Stimulated activated naive B cell treated with anti-CD40 and anti-IgM and Interleukin-4, amounts not matched to agents 10 μg/mL and 1 μg/mL and 100 μg/mL, for 72 hours (primary cell): ENCODE measurements at places on chromosomes 5 and 9.

DNA sequence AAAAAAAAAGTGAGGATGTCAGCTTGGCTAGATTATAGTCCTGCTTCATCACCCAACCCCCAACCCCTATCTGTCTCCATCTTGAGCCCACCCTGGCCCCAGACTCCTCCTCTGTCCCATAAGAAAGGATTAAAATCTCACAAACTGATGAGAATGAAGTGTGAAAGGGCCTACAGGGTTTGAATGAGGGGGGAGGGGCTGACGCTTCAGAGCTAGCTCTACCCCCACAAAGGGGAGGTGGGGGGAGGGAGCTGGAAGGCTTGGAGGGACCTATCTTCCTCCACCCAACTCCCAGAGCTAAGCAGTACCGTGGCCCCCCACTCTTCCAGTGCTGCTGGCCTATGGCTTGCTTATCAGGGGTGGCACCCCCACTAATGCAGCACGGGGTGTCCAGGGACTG is 43.7 kb upstream of the HAND1 start:
- no peak for DNase-seq

- peak; percentile 9 for DNase-seq
Observed at GRCh38 chr5:54469622-54470021, 14.1 kb downstream of the HSPB3 start.

DNA sequence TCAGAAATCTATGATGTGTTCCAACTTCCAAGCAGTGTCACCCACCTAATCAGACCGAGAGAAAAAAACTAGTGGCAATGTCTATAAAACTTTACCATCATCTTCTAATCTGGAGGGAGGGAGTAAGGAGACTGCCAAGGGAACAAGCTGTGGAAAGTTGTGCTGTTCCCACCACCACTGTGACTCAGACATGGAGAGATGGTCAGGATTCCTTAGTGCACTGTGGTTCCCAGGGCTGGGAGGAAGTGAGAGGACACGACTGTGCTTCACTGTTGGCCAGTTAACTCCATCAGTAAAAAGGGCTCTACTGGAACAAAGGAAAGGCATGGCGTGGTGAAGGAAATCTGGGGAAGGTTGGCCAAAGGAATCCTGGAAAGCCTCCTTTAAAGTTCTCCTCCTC is 18.8 kb downstream of the TICAM2 start:
- no peak for DNase-seq

GRCh38 chr9:19085295-19085694 is 17.4 kb downstream of the HAUS6 start:
- DNase-seq, result no peak

- DNase-seq, result no peak
Observed at GRCh38 chr5:181127907-181128626, 2.9 kb downstream of the OR2V1 start.

- peak; percentile 31 for DNase-seq
Observed at GRCh38 chr5:87120518-87121303, 147.0 kb upstream of the RASA1 start.

DNA sequence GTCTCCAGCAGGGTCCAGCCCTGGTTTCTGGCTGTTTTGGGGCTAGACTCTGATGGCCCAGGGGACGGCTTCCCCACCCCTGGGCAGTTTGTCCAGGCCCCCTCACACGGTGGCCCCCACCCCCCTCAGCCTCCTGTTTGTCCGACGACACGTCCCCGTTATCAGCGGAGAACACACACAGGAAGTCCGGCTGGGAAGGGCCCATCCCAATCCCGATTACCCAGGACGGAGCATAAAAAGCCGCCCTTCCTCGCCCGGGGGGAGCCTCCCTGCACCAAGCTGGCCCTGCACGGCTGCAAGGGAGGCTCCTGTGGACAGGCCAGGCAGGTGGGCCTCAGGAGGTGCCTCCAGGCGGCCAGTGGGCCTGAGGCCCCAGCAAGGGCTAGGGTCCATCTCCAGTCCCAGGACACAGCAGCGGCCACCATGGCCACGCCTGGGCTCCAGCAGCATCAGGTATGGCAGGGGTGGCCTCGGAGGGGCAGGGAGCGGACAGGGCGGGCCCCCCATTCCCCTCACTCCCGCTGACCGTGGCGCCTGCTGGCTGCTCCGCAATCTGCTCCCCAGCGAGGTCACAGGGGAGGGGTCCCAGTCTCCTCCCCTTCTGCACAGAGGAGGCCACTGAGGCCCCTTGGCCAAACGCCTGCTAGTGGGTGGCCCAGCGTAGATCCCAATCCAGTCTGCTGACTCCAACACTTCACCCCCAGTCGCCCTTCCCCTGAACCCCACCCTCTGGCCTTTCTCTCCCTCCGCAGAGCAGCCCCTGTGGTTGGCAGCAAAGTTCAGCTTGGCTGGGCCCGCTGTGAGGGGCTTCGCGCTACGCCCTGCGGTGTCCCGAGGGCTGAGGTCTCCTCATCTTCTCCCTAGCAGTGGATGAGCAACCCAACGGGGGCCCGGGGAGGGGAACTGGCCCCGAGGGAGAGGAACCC is at the start of gene EGFL7:
Gene EGFL7 (plus strand): TSS at position 261 of the 926 bp plus-strand sequence. CDS start 5,367 bp downstream, outside the sequence.
- no peak for DNase-seq

- no peak for DNase-seq
Observed at GRCh38 chr5:78621291-78621738, 27.3 kb downstream of the LHFPL2 start.

GRCh38 chr5:127375544-127376091 is 85.0 kb downstream of the MEGF10 start:
- DNase-seq, result no peak

- DNase-seq, result no peak
Observed at GRCh38 chr5:60533789-60534188, 166.2 kb downstream of the DEPDC1B start.

- peak; percentile 33 for DNase-seq
Observed at GRCh38 chr5:171419688-171420430, 412 bp downstream of the FGF18 start.

DNA sequence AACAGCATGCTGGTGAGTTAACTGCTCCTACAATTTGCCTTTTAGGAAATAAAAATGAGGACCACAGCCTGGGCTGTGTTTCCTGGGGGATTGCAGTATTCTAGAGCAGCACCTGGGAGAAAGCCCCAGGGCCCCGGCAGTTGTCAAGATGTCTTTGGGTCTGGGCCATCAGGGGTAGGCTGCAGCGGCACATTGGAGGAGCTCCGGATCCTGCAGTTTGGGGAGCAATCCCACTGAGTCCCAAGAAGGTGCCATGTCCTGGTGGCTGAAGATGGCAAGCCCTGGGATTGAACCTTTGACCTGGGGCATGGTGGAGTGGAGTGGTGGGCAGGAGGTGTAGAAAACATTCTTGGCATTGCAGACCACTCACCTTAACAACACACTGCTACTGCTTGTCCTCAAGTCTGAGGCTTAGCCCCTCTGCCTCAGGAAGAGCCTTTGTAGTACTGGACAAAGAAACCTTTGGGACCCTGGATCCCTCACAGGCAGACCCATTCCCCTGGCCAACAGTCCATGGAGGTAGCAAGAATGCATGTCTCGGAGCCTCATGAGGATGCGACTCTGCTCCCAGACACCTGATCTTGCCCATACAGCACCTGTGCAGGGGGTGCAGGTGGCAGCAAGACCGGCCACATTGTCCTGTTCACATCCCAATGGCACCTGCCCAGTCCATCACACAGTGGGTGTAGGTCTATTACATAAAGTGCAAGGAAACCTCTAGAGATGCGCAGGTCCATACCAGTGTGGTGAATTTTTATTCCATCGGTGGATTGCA is 159.1 kb upstream of the IRX2 start:
- no peak for DNase-seq

DNA sequence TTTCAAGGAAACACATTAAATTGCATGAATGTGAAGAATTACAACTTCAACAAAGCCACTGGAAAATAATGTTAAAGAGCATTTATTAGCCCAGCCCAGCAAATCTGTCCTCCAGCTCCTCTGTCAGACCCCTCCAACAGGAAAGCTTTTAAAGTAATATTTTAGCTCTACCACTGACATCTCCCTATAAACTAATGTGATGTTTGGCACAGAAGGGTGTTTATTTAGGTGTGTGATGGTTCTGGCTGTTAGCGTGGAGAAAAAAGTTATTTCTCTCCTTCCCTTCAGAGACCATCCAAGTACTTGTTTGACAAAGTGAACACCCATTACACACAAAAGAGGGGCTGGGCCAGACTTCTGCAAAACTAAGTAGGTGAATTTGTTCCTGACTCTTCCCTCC is 111.9 kb upstream of the TARS1 start:
- no peak for DNase-seq

- no peak for DNase-seq
Observed at GRCh38 chr5:66882606-66883227, 286.5 kb downstream of the MAST4 start.

- DNase-seq, result no peak
Observed at GRCh38 chr5:140764177-140764973, 21.6 kb upstream of the PCDHA1 start.

DNA sequence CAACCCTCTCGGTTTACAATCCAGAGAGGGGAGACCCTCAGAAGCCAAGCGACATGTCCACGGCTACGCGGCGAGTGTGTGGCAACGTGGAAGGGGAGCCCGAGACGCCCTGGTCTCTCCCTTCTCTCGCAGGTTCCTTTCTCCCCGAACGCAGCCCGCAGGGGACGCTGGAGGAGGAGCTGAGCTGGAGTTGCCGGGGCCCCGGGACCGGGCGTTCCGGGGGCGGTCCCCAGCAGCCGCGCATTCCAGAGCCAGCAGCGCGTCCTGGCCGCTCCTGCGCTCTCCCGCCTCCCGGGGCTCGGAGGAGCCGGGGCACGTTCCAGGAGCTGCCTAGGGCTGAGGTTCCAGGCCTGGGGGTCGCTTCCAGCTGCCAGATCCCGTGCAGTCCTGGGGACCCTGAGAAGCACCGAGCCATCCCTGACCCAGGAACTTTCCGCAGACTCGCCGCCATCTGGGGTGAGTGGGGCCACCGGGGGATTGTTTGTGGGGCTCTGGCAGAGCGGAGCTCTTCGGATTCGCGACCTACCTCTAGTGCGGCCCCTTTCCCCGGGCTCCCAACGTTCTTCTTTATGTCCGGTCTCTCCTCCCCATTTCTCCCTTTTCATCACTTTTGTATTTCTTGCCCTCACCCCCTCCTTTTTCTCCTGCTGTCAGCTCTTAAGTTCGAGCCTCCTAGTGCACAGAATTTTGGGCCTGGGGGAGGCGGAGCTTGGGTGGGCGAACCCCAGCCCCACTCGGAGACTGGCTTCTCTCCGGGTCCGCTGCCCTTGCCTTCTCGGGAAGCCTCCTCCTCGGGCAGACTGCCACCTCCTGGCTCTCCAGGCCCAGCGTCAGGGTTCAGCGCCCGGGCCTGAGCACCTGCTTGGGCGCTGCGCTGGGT is at the start of gene SMIM3:
Gene SMIM3 (plus strand): TSS at position 241 of the 880 bp plus-strand sequence. CDS start 16,684 bp downstream, outside the sequence.
- no peak for DNase-seq

DNA sequence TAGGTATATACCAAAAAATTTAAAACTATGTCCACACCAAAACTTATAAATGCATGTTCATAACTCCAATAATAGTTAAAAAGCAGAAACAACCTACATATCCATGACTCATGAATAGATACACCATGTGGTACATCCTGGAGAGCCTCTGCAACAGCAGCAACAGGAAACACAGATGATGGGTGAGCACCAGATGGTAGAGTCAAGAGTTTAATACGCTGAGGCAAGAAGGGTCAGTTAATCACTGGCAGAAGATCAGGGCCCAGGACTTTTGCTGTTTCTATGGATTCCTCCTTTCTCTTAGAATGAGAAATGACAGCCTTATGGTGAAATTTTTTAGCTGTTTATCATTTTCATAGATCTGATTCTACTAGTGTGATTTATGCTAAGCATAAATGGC is 351.8 kb upstream of the ADAMTSL1 start:
- no peak for DNase-seq

GRCh38 chr5:116524966-116525365 is 49.7 kb downstream of the SEMA6A start:
- DNase-seq, result no peak

DNA sequence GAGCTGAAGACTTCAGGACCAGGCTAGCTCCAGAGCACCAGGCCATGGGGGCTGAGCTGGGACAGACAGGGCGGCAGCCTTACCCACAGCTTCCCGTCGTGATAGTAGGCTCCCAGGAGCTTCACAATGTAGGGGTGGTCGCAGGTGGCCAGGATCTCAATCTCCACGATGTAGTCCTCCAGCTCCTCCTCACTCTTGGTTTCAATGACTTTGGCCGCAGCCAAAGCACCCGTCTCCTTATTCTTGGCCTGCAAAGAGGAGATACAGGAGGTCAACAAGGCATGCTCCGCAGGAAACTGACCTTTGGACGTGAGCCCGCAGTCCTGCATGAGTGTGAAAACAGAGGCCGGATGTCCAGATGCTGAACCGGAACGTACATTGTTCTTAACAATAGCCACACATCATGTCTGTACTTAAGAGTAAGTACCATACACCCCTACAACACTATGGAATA is 31.5 kb downstream of the STK10 start:
- DNase-seq, result no peak

DNA sequence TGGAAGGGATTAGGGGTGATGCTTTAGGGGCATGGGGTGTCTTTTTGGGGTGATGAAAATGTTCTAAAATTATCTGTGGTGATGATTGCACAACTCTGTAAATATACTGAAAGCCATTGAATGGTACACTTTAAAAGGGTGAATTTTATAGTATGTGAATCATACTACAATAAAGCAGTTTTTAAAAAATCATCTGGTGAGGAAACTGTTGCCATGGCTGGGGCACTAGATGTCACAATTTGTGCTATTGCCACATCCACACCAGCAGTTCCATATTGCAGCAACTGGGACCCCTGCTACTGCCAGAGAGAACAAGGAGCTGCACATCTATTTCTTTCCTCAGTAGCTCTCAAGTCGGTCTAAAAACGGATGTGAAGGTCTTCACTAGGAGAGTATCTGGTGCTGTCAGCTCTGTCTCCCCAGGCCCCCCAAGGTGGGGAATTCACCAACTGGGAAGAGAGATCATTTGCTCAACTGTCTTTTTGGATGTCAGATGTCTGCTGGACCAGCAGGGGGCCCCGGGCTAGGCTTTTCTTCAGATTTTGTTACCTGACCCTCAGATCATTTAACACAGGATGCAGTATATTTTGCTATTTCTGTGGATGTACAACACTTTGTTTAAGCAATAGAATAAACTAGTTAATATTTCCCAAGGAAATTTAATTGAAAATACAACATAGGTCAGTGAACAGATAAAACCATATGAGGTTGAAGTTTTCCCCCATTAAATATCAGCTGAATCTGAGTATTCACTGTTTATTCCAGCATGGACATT is 13.2 kb downstream of the CMYA5 start:
- no peak for DNase-seq

DNA sequence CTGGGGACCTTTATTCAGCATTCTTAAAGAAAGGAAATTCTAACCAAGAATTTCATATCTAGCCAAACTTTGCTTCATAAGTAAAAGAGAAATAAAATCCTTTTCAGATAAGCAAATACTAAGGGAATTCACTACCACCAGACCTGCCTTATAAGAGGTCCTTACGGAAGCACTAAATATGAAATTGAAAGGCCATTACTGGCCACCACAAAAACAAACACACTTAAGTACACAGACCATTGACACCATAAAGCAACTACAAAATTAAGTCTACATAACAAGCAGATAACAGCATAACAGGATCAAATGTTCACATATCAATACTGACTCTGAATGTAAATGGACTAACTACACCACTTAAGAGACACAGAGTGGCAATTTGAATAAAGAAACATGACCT is 361.4 kb upstream of the POU5F2 start:
- no peak for DNase-seq

- no peak for DNase-seq
Observed at GRCh38 chr5:111384220-111384619, 128.1 kb downstream of the STARD4 start.

- DNase-seq, result no peak
Observed at GRCh38 chr5:132752581-132753125, 5.4 kb downstream of the CCNI2 start.

GRCh38 chr5:143192191-143192900 is 211.1 kb downstream of the NR3C1 start:
- DNase-seq, result no peak

- DNase-seq, result no peak
Observed at GRCh38 chr9:27533311-27533710, 3.7 kb upstream of the MOB3B start.
